ENCODE measurements at places on chromosomes 1 and 21.
A peak's percentile ranks its signal among the peaks of the same experiment; 100 is the strongest.

DNA sequence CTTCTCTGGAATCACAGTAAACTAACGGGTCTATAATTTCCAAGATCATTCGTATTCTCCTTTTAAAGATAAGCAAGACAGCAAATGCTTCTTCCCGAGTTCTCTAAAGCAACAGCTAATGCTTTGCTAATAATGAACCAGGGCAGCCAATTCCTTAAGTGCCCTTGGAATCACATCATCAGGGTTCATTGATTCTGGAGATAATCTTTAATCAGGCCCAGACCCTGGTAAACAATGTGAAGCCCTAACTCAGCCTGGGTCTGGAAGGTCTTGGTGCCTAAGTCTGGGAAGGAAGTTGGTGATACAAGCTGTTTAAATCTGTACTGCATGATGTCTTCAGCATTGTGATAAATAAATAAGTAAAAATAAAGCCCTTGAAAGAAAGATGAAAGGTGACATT lies 18.4 kb downstream of the ERI3 start:
- no peak for DNase-seq

DNA sequence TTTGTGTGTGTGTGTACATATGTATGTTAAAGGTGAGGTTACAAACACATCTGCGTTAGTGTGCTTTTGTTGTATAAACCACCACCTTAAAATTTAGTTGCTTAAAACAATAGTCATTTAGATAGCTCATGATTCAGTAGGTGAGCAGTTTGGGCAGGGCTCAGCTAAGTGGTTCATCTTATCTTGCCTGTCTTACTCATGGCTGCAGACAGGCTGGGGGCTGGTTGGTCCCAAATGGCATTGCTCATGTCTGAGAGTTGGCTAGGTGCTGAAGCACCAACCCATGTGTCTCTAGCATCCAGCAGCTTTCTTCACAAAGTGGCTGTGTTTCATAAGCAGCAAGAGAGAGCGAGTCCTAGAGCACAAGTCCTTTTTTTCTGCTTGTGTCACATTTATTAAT lies 91.4 kb downstream of the MACF1 start:
- DNase-seq: peak; percentile 5

GRCh38 chr1:162536511-162536910 lies 25.0 kb upstream of the UAP1 start:
- no peak for DNase-seq

DNA sequence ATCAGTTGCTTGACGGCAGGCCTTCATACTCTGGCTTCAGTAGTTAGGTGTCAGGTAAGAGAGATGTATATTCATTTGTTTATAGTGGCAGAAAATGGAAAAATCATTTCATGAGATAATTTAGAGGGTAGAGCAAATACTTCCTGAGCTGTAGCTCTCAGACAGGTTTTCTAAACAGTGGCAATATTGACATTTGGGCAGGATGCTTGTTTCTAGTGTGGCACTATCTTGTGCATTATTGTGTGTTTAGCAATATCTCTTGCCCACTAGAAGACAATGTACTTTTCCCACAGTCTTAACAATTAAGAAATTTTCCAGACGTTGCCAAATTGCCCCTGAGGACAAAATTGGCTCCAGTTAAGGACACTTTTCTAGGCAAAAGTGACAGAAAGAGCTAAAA lies 1143.1 kb downstream of the PLA2G4A start:
- no peak for DNase-seq

DNA sequence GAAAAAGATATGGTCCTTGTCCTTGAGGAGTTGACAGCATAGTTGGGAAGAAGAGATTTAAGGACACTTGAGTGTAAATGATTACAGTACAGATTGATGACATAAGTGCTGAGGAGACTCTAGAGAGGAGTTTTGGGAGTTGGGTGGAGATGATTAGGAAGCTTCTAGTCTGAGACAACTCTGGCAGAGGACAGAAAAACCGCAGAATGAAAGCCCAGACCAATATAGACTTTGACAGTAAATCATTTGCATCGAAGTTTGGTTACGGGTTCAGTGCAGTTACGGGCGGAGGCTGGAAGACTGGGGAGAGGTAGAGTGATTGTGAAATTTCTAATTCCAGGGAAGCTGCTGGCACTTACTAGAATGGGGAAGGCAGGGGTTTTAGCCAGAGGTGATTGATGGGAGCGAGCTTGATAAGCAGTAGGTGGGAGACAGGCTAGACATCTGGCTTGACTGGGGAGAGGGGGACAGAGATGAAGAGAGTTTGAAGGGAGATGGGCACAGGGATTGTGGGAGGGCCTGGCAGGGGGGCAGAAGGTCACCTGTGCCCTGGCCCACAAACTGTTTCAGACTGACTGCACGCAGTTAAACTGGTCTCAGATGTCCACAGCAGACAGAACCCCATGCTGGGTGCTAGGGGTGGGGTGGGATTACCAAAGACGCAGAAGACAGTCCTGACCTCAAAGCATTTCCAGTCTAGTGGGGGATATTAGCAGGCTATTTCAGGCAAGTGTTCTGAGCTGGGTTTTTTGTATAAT lies 20.1 kb downstream of the SH2D2A start:
- DNase-seq: no peak

GRCh38 chr1:221793439-221794078 lies 51.7 kb upstream of the DUSP10 start:
- DNase-seq: no peak

DNA sequence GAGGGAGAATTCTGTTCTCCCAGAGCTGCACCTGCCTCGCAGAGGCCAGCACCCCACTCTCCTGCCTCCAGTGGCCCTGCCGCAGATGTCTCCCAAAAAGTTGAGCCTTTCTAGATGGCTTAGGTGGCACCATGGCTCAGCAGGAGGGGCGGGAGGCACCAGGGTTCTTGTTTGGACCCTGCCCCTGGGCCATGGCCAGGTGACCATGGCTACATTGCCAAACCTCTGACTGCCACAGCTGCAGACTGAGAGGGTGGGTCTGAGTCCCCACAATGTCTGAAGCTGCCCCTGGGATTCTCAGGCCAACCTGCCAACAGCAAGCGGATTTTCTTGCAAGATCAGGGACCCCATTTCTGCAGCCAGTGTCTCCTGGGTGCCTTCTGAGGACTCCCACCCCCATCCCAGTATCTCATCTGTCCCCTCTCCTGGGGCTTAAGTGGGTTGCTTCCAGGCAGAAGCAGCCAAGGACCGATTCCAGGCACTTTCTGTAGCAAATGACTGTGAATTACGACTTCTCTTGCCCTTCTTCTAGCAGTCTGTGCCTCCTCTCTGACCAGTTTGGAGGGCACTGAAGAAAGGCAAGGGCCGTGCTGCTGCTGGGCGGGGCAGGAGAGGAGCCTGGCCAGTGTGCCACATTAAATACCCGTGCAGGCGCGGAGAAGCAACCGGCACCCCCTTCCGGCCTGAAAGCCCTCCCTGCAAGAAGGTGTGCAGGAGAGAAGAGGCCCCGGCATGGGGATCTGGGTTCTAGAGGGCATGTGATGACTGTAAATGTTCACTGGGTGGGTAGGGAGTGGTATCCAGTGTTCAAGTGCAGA lies 22.5 kb downstream of the SESN2 start:
- DNase-seq: no peak

DNA sequence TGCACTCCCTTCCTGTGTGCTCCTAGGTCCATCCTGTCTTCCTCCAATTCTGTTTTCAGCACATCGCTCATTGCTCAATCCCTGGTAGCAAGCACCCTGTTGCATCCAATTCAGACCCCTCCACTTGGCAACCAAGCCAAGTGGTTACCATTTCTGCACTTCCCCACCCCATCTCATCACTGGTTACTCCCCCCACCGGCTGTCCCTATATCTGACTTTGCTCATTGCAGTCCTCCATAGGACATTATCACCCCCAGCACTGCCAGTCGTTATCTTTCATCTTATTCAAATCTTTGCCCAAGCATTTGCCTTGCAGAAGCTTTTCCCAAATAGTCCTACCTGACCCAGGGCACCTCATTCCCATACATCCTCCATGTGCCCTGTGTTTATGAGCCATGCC lies 2.1 kb upstream of the TMEM9 start:
- no peak for DNase-seq

GRCh38 chr1:218481116-218481775 lies 136.1 kb downstream of the TGFB2 start:
- no peak for DNase-seq

DNA sequence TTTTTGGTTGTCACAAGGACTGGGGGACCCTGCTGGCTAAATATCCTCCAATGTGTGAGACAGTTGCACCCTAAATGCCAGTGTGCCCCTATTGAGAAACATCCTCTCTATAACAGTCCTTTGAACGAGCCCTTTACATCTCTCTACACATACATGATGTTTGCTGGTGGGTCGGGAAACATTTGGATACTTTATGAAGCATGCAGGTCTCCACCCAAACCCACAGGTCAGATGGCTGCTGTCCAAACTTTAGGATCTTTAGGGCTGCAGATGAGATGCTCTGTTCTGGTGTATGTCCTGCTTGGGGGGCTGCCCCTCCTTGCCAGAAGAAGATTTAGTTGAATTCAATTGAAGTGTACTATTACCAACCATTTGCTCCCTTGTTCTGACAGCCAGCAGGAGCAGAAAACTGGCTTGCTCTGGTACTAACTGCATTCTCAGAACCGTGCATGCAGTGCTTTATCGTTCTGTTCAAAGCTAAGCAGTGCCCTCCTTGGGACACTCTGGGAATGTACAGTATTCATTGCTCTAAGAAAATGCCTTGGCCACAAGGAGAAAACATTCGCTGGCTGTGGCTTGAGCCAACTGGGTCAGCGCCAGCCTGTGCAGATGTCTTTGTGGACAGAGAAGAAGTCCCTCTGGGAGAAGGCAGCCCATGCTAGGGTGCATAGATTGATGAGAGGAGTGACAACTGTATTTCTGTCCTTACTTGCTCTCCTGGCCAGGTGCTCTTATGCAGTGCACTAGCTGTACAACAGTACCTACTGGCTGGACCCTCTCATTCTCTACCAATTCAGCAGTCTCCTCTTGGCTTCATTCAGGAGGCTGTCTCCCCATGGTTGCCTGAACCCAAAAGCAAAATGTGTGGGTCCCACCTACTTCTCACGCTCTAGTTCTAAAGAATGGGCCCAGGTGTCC lies 61.4 kb upstream of the DIRAS3 start:
- no peak for DNase-seq

DNA sequence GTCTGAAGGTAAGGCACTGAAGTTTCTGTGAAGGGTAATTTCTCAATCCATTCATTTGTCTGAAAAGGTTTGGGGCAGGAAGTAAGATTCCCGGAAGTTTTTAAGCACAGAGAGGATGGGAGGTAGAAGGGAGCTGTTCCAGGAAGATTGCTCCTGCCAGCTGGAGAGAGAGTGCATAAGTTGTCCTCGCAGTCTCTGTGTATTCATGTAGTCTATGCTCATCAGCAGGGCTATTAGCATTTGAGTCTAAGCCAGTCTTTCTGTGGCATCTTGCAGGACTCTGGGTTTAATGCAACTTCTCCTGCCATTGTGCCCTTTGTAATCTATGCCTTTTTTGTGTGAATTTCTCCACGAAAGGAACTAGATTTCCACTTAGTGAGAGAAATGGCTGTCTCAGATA lies 140.8 kb upstream of the FGGY start:
- DNase-seq: no peak

DNA sequence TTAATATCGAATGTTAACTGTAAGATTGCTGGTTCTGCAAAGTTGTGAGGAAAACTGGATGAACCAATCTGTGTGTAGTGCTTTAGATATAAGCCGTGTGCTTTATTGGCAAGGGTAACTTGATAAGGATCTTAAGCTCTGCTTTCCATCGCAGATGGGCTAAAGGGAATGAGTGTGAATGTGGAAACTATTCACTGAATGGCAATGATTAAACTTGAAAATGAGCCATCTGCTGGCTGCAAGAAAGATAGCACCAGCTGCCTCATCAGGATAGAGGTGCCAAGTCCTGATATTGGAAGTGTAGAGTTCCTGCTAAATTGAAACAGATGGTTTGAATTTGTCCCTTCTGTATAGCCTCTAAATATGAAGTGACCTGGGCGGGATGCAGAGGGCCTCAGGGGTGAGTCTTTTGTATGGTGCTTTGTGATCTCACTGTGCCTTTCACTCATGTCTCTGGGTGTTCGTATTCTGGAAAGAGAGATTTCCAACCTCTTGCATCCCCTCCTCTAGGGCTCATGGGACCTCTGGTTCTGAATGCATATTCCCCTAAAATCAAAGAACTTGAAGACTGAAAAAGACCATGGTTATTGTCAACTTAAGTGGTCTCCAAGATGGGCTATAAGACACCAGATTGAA lies 9.2 kb downstream of the FCRL3 start:
- no peak for DNase-seq

DNA sequence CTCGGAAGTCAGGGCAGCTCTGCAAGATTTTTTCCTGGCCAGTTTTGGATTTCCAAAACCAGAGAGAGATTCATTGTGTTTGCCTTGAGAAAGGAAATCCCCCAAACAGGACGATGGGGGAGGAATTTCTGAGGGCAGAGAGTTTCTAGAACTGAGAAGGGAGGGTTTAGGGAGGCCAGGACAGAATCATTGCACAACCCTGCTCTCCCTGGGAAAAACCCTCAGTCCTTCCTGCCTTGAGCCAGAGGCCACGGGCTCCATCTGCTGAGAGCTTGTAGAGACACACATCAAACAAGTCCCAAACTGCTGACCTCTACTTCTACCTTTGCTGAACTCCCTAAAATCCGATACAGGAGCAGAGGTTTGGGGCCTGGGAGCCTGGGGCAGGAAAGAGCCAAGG lies 99.7 kb downstream of the NMNAT2 start:
- no peak for DNase-seq

- DNase-seq: no peak
These were observed 302.7 kb downstream of the SIPA1L2 start for GRCh38 chr1:232327269-232327668.

- DNase-seq: no peak
These were observed 115.4 kb downstream of the RIPK4 start for GRCh38 chr21:41651406-41651805.

DNA sequence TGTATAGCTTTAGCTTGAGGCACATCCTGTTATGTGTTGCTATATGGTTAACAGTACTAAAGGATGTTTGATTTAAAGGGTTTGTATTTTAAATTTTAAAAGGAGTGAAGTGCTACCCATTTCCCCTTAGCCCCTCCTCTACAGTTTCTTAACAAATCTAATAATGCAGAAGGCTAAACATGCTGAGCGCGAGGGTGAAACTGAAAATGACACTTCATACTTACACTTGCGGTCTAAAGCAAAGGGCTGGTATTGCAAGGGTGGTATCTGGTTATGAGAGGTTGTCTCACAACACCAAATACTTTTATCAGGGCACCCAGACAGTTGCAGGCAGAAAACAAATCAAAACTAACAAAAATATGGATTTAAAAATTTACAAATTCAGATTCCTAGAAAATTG lies 172.3 kb downstream of the SIPA1L2 start:
- DNase-seq: peak; percentile 16

GRCh38 chr1:99607590-99607989 lies 38.3 kb upstream of the PALMD start:
- DNase-seq: no peak

- peak; percentile 37 for DNase-seq
These were observed 304 bp downstream of the PLPPR5 start for GRCh38 chr1:99004254-99004860.

DNA sequence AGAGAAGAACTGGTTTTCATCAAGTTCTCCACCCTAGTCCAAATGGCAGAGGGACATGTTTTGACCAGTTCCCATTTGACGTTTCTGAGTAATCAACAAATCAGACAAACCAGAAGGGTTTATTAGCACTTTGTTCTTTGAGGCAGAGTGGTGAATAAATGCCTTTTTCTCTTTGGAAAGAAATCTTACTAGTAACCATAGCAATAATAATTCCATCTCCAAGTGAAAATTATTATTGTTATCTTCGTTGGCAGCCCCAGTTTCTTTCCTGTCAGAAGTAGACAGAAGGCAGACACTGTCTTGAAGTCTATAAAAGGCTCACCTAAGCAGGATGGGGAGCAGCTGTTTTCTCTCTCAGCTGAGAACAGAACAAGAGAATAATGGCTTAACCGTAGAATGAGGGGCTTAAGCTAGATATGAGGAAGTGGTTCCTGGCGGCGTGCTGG lies 391.6 kb downstream of the PBX1 start:
- DNase-seq: no peak

GRCh38 chr1:46545784-46546183 lies 5.7 kb downstream of the KNCN start:
- DNase-seq: no peak

Data from stimulated activated CD4-positive, alpha-beta T cell treated with anti-CD3 and anti-CD28 coated beads, Interleukin-15, amount 100 ng/mL, for 24 hours (primary cell).